Stimulated activated CD8-positive, alpha-beta memory T cell treated with anti-CD3 and anti-CD28 coated beads, Interleukin-4, amount 100 ng/mL, for 1 hour (primary cell): ENCODE measurements at places on chromosomes 12 and 14.

GRCh38 chr14:71472356-71473340, 459.6 kb upstream of the RGS6 start:
- no peak for DNase-seq

GRCh38 chr14:93381644-93382043, 34.7 kb downstream of the COX8C start:
- DNase-seq: no peak

DNA sequence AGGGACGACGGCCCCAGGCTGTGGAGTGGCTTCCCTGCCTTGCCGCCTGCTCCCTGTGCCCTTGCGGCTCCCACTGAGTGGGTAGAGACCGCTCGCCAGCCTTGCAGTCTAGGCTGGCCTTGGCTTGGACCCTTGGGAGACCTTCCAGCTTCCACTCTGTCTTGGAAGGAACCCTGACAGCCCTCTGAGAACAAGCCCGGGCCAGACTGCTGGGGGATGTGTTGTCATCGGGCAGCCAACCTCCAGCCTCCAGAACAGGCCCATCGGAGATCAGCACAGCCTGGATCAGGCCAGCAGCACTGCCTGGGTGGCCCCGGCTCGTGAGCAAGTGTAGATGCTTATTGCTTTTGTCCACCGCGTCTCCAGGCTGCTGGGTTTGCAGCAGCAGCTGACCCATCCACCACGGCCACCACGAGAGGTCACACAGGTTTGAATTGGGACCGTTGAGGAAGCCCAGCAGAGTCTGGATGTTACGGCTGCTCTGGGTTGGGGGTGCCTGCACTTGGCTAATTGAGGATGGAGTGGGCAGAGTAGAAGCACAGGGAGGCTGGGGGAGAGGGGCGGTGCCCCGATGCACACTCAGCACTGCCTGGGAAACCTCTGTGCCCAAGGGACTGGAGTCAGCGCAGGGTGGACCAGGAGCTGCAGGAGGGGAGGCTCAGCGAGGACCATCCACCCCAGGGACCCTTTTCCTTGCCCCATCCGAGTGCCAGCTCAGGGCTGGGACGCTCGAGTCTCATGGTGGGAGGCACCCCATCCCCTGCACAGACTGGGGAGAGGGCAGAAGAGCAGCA, 55.5 kb downstream of the NOC4L start:
- no peak for DNase-seq

- DNase-seq: no peak
Observed at GRCh38 chr14:90656973-90657372, 159.3 kb downstream of the TTC7B start.

DNA sequence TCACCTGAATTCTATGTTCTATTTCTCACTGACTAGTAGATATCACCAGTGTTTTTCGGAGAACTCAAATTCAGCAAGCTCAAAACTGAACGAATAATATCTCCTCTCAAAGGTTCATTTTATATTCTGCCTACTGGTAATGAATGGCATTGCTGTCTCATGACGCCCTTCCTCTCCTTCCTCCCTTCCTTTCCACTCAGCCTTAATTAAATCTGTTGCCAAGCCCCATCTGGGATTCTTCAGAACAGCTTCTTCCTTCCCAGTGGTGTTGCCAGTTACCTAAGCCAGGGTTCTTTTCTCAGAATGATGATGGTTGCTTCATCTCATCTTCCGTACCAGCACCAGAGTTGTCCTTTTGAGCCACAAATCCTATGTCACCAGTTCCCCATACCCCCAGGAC, 143.2 kb downstream of the SYNE2 start:
- no peak for DNase-seq

DNA sequence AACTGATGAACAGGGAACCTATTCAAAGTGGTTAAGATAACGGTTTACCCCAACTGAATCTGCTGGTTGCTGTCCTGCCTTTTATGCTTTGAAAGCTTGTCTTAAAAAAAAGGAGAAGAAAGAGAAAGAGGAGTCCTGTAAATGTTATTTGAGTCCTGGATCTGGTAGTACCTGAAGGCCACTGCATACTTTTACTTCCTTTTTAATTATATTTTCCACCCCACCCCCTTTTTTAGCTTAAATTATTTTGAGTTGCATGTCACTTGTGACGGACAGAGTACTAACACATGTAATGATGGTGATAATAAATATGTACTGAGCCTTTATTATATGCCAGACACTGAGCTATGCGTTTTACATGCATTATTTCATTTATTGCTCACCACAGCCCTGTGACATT, 2.5 kb upstream of the AMIGO2 start:
- DNase-seq: no peak

- no peak for DNase-seq
Observed at GRCh38 chr14:30063746-30064145, 136.1 kb upstream of the PRKD1 start.

DNA sequence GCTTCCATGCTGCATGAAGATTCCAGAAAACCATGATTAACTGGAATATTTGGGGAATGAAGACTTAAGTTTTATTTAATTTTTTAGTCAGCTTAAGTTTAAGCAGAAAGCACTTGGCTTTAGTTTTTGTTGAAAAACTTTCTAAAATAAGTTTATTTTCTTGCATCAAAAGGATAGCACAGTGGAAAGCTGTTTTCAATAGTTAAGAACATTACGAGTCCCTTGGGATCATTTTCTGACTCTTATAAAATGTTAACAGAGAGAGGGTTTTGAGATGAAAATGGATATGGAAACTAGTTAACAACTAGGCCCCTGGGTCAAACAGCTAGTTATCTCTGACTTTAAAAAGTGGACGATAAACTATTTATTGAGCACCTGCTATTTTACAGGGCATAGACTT, 181.9 kb upstream of the SLC38A2 start:
- DNase-seq: no peak

GRCh38 chr14:66508547-66508845, 549 bp downstream of the GPHN start:
- no peak for DNase-seq

DNA sequence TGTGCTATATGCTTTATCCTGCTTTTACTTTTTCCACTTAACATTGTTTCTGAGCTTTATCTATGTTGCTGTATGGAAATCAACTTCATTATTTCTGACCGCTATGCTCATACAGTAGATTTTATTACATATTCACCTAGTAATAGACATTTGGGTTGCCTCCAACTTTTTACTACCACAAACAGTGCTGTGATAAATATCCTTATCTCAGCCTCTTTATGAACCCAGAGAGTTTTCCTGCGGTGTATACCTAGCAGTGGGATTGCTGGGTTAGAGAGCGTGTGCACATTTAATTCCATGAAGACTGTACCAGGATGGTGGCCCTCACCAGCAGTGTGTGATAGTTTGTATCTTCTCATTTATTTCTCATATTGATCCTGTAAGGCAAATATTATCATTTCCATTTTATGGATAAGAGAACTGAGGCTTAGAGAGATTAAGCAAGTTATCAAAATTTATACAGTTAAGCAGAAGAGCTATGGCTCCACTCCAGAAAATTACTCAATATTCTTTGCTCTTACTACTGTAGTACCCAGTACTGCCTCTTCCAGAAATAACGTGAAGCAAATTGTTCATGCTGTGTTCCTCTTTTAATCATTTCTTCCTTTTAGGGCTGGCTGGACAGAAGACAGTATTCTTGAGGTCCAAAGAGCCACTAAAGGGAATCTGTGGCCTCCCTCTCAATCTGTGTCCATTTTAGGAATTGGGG, 26.3 kb upstream of the CISTR start:
- no peak for DNase-seq

- no peak for DNase-seq
Observed at GRCh38 chr12:104750061-104750460, 208.0 kb downstream of the SLC41A2 start.
